ENCODE measurements at places on chromosomes 6 and 20.
A peak's percentile ranks its signal among the peaks of the same experiment; 100 is the strongest.

GRCh38 chr20:55057779-55058415 lies 582.5 kb downstream of the DOK5 start:
- H3K36me3 ChIP-seq = no peaks in the 10 kb centered on the region
- H3K27ac ChIP-seq = no peak overlapping the region
- H3K4me3 ChIP-seq = no peak overlapping the region
- no peak for DNase-seq
- H3K4me1 ChIP-seq = no peaks in the 10 kb centered on the region

DNA sequence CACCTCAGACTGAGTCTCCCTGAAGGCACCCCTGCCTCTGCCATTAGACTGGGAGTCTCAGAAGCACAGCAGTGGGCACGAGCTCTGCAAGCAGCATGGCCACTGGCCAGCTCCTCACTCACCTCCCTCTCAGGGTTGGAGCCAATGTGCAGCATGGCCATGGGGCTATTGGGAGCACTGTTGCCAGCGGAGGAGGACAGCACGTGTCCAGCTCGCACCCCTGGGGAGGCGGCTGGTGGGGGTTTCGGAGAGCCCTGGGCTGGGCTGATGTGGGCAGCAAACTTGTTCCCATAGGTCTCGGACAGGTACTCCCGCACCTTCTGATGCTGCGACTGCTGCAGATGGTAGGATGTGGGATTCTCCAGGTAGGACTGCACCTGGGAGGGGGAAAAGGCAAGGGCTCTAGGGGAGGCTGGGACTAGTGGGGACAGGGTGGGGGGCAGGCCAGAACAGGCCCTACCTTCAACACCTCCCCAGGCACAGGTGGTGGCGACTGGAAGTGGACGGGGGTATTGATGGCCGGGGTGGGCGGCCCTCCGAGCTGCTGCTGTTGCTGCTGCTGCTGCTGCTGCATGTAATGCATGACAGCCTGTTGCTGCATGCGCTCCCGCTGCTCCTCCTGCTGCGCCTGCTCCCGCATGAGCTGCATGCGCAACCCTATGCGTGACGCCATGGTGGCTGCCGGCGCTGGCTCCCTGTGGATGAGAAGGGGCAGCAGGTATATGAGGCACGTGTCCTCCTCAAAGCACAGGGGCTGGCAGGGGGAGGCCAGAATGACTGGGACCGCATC lies 44.7 kb downstream of the TFEB start:
- DNase-seq = no peak
- H3K36me3 ChIP-seq = peaks cover 2% of the 10 kb centered on the region
- H3K27me3 ChIP-seq = no peaks in the 10 kb centered on the region
- no peak overlapping the region for H3K27ac ChIP-seq
- H3K4me1 ChIP-seq = peaks cover 3% of the 10 kb centered on the region
- H3K4me3 ChIP-seq = no peak overlapping the region

DNA sequence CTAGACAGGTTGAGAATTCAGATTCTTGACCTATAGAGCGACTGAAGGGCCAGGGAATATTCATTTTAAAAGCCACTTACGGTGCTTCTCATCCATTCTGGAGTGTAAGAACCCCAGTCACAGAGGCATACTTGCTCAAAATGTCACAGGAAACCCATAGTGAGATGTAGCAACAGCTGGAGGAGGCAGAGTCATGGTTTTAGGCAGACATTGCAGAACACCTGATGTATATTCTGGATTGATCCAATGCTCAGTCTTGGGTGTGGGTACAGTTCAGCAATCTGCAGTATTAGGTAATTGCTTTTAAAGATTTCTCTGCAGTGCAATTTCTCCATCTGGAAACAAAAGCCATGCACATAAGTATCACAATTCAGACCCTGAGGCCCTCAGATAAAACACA lies 137.4 kb upstream of the SLC22A23 start:
- no peak overlapping the region for H3K4me3 ChIP-seq
- H3K27ac ChIP-seq = no peak overlapping the region
- H3K36me3 ChIP-seq = no peaks in the 10 kb centered on the region
- no peak for DNase-seq
- H3K4me1 ChIP-seq = peaks cover 6% of the 10 kb centered on the region

DNA sequence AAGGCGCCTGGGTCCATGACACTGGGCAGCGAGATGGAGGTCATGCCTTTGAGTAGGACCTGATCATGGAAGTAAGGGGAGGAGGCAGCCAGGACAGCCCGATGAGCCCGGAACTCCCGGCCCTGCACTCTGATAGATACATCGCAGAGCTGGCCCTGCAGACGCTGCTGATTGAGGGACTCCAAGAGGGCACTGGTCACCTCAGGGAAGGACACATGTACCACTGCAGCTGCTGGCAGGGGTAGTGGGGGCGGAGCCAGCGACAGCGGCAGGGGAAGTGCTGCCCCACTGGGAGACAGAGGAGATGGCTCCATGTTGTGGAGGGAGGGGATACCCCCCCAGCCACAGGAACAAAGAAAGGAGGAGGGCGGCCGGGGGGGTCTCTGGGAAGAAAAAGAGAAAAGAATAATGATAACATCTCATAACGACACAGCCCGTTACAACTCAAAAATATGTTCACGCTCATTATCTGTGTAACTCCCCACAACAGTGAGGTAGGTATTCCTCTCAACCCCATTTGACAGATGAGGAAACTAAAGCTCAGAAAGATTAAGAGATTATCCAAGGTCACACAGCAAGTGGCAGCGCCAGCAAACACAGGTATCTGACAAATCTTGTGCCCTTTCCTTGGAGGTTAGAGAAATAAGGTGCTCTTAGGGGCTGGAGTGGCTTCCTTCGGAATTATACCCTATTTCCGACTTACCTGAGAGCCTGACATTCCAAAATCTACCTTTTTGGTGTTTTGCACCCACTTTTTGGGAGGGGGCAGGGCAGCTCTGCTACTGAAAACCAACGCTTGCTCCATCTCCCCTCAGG lies 733 bp downstream of the ZBTB22 start:
- DNase-seq = no peak
- peaks cover 54% of the 10 kb centered on the region for H3K36me3 ChIP-seq
- no peaks in the 10 kb centered on the region for H3K27me3 ChIP-seq
- H3K27ac ChIP-seq = peak overlapping the region; percentile 71
- H3K4me1 ChIP-seq = peaks cover 56% of the 10 kb centered on the region
- H3K4me3 ChIP-seq = peak overlapping the region; percentile 100

DNA sequence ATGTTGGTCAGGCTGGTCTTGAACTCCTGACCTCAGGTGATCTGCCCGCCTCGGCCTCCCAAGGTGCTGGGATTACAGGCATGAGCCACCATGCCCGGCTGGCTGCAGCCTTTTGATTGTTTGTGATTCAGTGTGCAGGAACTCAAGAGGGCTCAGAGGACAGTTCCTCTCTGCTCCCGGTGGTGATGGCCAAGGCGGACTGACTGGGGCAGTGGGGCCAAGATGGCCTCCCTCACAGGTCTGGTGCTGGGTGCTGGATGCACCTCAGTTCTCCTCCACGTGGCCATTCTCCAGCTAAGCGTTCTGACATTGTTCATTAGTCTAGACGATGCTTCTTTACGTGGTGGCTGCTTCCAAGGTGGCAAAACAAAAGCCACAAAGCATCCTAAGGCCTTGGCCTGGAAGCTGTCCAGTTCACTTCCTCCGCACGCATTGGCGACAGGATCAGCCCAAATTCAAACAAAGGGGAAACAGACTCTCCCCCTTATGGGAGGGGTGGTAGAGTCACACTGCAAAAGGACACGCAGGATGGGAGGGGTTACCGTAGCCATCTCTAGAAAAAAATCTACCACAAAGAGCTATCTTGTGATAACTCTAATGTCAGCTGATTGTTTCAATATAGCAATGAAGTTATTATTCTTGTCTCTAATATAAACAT lies 146.9 kb downstream of the FOXC1 start:
- H3K36me3 ChIP-seq = peaks cover 15% of the 10 kb centered on the region
- H3K4me1 ChIP-seq = no peaks in the 10 kb centered on the region
- DNase-seq = no peak
- H3K27ac ChIP-seq = no peak overlapping the region
- H3K27me3 ChIP-seq = no peaks in the 10 kb centered on the region
